ENCODE measurements at places on chromosomes 11 and 22. TPM values are rescaled to one million over a fixed set of nuclear protein-coding genes. Genes with fewer than 3 reads are reported as not detected.
A peak's percentile ranks its signal among the peaks of the same experiment; 100 is the strongest.

Gene CYB5R2
- total RNA-seq, result 1.2 TPM

Gene BBOX1
- total RNA-seq, result 0.33 TPM

Gene TEX12
- total RNA-seq, result not detected

Gene PLEKHA7
- 2.8 TPM for total RNA-seq

Gene SLC25A18
- total RNA-seq, result 0.15 TPM

DNA sequence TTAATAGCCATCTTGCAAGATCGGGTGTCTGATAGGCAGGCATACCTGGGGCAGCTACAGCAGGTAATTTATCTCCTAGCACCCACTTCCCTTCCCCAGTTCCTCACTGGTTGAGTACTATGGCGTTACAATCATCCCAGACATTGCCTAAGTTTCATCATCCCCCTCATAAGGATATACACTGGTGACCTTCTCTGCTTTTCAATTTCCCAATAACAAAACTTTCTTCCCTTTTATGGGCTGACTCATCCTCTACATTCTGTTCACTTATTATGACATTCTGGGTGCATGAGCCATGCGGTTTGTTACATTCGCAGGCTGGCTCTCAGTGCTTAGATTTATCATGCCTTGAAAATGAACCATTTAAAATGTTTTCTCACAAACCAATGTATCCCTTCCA, 5.0 kb upstream of the MRPL11 start:
- peak; percentile 92 for DNase-seq

- DNase-seq, result no peak
Measured at GRCh38 chr22:38418589-38418988, 36.4 kb downstream of the KCNJ4 start.

- DNase-seq, result no peak
Measured at GRCh38 chr11:92269841-92270240, 45.2 kb downstream of the FAT3 start.

- no peak for DNase-seq
Measured at GRCh38 chr22:23138584-23139435, 3.0 kb downstream of the RSPH14 start.

GRCh38 chr22:44664149-44664548, 37.9 kb upstream of the PRR5 start:
- DNase-seq, result no peak

DNA sequence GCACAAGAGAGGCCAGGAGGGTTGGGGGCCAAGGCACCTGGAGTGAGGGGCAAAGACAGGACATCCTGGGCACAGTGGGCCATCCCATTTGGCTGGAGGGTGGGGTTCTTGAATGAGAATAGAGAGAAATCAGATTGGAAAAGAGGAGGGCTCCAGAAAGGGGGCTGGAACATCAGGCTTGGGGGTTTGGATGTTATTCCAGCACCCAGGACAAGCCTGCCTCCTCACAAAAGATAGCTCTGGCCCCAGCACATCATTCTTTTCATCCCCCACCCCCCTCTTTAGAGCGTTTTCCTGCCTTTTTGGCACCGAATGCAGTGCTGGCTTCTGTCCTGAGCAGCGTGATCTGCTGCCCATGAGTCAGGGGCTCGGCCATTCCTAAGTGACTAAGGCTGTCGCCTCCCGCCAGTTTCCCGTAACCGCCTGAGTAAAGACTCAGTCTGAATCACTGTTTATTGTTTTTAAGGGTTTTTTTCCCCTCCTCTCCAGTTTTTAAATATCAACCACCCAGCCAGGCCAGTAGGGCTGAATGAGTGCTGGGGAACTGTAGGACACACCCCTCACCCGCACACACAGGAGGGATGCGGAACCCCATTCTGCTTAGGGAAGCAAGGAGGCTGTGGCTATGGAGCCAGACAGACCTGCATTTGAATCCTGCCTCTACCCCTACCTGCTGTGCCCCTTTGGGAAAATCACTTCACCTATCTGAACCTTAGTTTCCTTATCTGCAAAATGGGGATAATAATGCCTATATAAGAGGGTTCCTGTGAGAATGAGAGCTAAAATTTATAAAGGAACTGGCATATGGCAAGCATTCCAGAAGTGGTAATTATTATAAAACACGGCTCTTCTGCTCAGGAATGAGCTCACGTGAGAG, 32.4 kb upstream of the NAV2 start:
- peak; percentile 97 for DNase-seq

GRCh38 chr11:119696378-119697222, 32.4 kb downstream of the NECTIN1 start:
- DNase-seq, result peak; percentile 97

DNA sequence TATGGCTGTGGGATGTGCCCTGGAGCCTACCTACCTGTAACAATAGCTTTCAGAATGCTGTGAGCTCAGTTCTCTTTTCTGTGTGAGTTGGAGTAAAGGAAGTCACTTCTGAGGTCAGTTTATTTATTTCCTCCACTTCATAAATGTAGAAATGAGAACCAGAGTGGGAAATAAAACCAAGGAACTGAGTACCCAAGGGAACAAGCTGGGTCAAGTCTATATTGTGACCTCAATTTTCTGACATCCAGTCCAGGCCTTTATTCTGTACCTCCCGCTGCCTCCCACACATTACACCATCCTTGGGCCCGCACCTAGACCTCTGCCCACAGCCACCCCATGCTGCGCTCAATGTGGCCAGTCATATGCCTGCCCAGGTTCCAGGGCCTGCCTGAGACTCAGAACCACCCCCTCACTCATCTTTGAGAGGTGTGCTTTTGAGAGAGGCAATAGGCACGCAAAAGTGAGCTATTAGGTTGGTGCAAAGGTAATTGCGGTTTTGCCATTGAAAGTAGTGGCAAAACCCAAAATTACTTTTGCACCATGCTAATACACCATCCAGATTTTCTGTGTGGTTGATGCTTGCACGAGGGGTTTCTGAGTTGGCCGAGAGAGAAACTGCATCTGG, 9.8 kb downstream of the MS4A6E start:
- no peak for DNase-seq

GRCh38 chr11:69299023-69299461, 5.1 kb downstream of the MYEOV start:
- DNase-seq, result no peak

DNA sequence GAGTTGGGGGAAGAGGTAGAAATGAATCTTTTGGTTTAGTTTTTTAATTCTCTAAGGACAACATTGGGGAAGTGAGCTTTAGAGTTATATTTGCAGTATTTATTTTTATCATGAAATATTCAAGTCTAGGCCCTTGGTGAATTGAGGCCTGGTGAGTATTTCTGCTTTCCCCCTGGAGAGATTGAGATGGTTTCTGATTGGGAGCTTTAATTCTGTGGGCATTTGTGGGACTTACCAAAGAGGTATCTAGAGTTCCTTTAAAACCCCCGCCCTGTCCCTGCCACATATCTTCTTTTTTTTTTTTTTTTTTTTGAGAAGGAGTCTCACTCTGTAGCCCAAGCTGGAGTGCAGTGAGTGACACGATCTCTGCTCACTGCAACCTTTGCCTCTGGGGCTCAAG, 9.6 kb downstream of the ACO2 start:
- no peak for DNase-seq

DNA sequence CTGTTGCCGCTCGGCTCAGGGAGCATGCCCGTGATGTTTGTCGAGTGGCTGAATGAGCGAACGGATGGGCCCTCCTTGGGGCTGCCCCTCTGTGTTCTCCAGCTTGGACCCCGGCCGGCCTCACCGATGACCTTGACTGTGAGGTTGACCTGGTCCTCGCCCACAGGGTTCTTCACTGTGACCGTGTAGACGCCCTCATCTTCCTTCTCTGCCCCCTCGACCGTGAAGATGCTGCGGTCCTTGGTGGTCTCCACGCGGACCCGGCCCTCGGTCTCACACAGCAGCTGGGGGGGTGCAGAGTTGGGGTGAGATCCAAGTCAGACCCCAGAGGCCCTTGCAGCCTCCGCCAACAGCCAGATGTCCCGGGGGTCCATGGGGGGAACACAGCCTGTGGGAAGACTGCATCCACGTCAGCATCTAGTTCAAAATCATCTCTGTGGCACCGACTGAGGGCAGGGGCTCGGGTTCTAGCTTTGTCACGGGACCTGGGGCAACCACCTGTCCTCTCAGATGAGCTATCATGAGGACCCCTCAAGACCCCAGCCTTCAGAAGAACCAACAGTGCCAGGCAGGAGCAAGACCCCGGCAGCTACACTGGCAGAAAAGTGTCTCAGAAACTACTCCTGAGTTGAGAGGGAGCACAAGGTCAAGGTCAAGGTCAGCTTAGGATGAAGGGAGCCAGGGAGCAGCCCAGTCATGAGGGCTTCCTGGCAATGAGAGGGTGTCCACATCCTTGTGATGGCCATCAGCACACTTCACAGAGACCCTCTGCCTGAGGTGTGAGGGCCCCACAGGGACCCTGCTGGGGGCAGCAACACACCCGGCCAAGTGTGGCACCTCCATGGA, 13.9 kb downstream of the MYBPC3 start:
- no peak for DNase-seq
